ENCODE measurements at places on chromosomes 16 and 17.

DNA sequence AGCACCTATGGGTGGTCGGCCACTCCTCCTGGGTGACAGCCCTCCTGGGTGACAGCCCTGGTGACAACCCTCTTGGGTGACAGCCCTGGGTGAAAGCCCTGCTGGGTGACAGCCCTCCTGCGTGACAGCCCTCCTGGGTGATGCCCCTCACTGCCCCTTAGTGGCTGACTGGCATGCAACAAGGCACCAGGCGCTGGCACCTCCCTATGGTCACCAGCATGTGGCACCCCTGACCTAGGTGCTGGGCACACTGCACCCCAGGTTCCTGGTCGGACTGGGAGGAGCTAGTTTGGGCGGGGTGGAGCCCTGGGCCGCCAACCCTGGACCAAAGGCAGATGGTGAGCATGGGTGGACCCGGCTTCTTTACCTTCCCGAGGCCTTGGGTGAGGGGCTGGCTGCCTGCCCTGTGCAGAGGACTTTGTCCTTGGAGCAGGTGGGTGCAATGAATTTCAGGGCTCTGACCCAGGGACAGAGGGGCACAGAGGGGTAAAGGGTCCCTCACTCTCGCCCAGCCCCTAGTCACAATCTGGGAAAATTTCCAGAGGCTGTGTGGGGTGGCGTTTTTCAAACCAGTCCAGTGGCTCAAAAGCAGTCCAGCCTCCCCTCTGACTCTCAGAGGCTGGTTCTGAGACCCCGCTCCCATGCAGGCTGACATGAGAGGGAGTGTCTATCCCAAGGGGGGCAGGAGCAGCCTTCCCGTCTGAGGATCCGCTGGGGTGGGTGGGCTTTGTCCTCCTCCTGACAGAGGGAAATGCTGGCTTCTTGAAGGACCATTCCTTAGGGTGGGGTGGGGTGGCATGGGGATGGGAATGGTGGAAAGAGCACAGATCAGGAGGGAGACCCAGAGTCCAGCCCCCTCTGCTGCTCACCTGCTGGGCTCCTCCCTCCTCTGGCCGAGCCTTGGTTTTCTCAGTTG, 25.9 kb upstream of the TNFRSF13B start:
- DNase-seq = no peak

DNA sequence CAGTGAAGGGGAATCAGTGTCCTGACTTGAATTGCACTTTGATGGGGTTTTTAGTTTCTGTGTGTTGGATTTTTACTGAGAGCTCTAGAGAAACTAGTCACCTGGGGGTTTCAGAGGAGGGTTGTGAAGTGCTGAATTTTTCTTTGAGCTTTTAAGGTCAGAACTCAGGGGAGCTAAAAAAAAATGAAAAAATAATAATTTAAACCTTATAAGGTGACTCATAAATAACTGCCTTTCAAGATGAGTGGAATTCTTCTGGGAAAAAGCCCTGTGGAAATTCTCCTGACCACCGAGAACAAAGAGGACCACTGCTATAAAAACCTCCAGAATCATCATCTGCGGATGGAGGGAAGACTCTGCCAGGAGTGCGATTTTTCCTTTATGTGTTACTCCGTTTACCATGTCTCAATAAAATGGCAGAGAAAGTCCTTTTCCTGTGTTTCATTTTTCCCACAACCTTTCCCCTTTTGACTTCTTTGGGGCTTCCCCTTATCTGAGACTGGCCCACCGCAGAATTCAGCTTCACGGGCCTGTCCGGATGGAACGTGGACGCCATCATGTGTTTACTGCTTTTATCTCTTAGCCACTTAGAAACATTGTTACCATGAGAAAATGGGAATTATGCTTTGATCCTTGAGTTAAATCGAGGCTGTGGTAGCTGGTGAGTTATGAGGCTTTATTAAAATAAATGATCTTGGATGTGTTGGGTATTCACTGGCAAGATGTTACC, 39.7 kb downstream of the RPTOR start:
- DNase-seq = peak; percentile 91

- DNase-seq = no peak
Measured at GRCh38 chr17:77679589-77679988, 278.9 kb upstream of the TNRC6C start.

DNA sequence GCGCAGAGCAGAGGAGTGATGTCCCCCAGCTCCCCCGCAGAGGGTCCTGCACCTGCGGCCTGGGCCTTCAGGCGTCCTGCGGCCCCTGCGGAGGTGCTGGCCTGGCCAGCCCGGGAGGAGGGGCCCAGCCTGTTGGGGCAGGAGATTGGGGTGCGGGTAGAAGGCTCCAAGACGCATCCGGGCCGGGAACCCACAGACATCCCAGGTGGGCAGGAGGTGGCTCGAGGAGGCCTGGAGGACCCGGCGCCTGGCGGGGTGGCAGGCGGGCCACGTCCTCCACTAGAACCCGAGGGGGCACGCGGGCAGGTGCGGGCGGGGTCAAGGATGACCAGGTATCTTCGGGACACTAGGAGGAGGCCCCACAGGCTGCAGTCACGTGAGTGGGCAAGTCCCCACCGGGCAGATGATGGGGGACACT, 647 bp upstream of the SECTM1 start:
- DNase-seq = no peak

DNA sequence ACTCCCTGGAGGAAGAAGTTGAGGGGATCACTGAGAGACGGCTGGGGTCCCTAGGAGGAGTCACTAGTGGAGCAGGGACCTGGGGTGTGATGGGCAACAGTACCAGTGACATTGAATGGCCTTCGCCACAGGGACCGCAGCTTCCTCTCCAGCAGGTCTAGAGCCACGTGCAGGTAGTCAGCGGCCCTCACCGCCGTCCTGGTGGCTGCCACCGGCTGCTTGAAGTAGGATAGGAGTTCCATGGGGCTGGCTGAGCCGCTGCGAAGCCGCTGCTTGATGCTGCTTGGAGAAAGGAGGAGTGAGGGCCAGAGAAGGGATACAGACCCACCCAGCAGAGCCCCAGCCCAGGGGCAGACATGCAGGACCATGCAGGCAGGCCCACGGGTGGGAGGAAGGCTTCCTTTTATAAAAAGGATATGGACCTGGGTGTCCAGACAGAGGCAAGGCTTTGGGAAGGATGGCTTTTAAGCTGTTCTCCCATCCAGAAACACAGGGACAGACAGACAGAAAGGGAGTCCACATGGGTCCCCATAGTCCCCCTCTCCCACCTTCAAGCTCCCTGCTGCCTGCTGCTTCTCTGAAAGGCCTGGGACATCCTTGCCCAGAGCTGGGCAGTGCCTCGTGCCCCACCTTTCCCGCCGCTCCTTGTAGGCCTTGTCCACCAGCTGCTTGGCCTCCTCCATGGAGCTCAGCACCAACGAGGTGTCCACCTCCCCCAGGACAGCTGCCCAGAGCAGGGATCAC, 827 bp downstream of the MPO start:
- no peak for DNase-seq

All from fibroblast of villous mesenchyme (primary cell).